ENCODE measurements at places on chromosomes 11 and 22.

DNA sequence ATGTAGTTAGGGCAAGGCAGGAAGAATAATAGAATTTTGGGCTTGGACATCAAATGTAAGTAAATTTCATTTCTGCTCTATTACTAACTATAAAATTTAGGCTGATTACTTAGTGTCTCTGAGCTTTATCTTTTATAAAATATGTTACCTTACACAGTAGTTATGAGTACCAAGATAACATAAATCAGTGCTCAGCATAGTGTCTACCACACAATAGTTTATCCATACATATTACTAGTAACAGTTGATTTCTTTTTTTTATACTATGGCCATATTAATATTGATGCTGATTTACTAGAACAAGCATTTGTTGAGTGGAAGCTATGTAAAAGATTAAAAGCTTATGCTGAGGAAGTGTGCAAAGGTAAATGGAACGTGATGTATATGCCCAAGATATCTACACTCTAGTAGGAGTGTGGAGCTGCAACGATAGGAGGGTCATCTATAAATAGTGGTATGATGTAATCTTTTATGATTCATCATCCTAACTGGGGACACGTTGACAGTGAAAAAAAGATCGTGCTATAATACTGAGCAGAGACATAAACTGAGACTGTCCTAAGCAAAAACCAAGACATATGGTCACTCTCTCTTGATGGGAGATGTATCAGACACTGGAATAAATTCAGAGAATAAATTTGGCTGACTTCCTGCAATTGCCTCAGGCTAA, 8.7 kb upstream of the SLC5A12 start:
- no peak for DNase-seq

DNA sequence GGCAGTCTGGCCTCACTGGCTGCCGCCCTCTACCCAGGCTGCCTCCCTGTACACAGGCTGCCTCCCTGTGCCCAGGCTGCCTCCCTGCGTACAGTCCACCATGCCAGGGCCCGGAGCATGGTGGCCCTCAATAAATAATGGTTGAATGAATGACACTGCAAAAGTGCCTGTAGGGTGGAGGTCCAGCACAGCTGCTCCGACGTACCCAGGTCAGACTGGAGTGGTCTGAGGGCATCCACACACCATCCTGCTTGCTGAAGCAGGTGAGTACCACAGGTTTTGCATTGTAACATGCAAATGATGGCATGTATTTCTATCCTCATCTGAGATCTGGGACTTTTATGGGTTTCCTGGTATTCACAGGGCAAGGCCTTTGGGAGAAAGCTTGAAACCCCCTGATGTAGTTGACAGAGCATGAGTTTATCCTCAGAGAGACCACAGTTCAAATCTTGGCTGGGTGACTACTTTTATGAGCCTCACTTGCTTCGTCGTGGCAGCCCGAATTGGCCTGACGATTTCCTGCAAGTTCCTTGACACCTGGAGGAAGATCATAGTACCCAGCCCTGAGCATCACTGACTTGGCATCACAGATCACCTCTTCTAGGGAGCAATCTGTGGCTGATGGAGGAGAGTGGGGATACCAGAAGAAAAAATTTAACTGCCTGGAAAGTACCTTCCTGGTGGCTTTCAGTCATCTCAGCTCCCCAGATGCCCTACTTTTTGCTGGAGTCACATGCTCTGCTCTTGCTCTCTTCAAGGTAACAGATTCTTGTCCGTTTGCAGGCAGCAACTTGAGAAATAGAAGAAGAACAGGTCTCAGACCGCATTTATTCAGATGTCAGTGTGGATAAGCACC, 16.0 kb upstream of the CYB5R3 start:
- DNase-seq = no peak

GRCh38 chr22:48278620-48279460, 1516.4 kb downstream of the TBC1D22A start:
- no peak for DNase-seq

- DNase-seq = no peak
Observed at GRCh38 chr22:27300536-27301285, 500.8 kb downstream of the MN1 start.

DNA sequence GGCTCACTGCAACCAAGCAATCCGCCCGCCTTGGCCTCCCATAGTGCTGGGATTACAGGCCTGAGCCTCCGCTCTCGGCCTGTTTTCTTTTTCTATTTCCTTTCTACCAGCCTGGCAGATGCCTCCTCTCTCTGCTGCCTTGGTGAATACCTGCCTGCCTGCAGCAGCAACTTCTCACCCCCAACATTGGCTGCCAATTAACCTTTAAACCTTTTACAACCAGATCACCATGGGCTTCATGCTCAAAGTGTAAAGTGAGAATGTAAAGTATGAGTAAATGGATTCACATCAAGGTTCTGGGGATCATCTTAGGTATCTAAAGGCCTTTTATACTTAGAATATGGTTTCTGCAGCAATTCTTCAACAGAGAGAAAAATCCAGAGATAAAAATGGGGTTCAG, 13.0 kb upstream of the FCHSD2 start:
- DNase-seq = no peak

- DNase-seq = no peak
Observed at GRCh38 chr22:28923826-28924732, 40.7 kb downstream of the ZNRF3 start.

- DNase-seq = no peak
Observed at GRCh38 chr11:76044750-76045320, 161.5 kb downstream of the WNT11 start.

DNA sequence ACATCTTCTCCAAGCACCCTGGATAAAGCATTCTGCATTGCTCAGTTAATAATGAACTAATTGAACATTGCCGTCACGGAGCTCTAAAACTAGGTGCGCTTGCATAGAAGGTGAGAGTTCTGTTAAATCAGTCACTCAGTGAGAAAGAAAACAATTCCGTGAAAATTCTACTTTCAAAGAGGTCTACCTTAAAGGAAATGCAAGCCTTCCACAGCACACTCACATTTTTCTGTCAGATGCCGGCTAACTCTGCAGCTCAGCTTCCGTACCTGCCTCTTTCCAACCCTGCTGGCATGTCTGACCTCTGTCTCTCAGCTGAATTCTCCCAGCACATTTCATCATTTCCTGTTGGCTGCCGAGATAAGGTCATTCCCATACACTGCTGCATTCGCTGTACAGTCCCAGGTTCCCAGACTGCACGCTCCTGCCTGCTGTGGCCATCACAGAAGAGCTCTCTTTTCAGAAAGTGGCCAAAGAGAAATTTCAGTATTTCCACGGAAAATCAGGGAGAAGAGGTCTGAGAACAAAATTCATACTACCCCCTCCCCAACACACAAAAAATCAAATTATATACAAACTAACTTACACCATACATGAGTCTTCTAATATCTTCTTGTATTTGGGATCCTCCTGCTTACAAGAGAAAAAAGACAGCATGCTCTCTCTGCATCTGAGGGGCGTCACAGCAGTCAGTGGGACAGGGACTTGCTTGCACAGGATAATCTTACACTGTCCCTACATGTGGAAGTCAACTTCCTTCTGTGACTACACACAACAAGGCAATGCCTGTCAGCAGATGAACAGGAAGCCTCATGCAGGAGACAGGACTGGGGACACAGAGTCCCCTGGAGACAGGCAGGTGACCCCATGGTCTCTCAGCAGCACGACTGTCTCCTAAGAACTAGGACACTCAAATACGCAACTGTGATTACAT, 55.1 kb downstream of the PACSIN2 start:
- no peak for DNase-seq

DNA sequence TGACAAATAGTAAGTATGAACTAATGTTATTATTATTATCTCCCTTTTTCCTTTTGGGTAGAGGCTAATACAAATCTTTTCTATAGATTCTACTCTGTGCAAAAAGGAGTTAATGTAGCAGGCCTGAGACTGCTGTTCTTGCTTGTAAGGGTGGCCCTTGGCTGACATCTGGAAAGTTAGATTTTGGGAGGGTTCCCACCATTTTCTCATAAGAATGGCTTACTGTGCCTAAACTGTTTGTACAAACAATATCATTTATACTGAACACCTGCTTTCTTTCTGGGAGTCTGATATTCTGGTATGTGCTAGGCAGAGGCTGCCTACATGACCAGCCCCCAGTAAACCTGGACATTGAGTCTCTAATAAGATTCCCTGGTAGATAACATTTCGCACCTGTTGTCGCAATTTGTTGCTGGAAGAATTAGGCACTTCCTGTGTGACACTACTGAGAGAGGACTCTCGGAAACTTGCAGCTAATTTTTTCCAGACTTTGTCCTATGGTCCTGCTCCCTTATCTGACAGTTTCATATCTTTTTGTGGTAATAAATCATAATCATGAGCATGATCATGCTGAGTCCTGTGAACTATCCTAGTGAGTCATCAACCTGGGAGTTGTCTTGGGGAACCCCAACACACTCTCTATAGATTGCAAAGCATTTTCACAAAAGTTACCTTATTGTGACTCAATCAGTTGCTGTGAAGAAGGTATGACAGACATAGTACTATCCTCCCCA, 257.7 kb upstream of the CCDC90B start:
- no peak for DNase-seq

DNA sequence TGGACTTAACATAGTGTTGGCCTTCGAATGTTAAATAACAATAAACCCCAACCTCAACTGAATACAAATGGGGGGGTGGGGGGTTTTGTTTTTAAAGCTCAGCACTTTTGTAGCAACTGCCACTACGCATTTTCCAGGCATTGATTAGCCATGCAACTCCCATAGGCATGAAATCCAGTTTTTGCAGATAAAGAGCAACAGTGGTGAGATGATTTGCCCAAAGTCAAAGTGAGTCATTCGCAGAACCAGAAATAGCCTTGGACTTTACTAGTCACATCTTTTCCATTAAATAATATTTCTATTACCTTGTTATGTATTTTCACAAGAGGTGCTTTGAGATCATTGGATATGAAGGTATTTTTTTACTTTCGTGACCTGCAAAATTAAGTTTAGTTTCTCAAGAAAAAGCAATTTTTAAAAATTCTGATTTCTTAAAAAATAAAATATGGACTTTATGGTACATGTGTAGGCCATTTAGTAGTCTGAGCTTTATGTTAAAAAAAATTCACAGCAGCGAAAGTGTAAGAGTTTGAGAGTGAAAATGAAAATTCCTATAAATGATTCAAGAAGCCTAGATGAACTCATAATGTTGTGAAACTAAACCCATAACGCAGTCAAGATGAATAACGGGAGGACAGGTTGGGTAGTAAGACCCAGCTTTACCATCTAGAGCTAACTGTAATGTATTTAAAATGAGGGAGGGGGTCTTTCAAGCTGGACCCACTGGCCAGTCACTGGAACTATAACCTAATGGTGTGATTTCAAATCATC, 1.9 kb upstream of the PHF21A start:
- DNase-seq = no peak

- DNase-seq = no peak
Observed at GRCh38 chr11:60680455-60681119, 18.8 kb upstream of the MS4A8 start.

DNA sequence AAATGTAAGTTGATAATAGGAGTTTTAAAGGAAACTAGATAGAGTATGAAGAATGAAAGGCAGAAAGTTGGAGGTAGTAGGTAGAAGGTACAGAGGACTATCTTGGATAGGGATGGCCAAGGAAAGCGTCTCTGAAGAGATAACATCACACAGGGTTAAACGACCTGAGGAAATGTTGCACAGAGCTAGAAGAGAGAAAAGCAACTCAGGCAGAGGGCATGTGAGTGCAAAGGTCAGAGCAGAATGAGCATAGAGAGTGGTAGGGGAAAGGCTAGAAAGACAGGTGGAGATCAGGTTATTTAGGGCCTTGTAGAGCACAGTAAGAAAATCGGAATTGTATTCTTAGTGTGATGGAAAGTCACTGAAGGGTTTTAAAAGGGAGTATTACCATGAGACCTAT, 232.0 kb downstream of the SOX6 start:
- no peak for DNase-seq

GRCh38 chr11:63845911-63846310, 7.0 kb downstream of the MARK2 start:
- DNase-seq = no peak

DNA sequence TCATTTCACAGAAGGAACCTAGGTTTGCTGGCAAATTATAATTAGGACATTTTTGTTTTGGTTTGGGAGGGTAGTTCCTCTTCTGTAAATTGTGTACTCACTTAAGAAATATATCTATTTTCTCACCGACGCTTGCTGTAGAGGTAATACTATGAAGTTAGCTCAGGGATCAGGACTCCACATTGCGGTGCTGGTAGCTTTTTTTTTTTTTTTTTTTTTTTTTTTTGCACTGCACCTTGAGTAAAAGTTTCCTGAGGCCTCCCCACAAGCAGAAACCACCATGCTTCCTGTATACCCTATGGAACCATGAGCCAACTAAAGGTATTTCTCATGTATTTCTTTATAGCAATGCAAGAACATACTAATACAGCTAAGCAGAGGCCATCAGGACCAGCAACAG, 14.7 kb downstream of the UBTFL1 start:
- DNase-seq = no peak

GRCh38 chr11:126231725-126232459, 20.3 kb downstream of the FAM118B start:
- DNase-seq = no peak

GRCh38 chr11:61102667-61103571, 630 bp downstream of the CD5 start:
- DNase-seq = no peak

DNA sequence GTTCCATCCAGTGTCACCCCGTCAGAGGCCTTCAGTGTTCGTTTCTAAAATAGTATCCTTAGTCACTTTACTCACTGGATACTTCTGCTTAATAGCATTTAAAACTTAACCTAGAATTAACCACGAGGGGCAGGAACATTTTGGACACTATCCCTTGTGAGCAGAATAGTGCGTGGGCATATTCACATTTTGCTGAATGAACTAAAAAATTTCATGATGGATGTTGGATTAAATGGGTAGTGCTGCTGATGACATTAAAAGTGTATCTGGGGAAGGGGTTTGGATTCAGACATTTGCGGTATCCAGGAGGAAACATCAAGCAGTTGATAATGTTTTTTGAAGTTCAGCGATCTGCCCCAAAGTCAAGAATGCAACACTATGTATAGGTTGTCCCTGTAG, 750 bp upstream of the NAT10 start:
- no peak for DNase-seq

DNA sequence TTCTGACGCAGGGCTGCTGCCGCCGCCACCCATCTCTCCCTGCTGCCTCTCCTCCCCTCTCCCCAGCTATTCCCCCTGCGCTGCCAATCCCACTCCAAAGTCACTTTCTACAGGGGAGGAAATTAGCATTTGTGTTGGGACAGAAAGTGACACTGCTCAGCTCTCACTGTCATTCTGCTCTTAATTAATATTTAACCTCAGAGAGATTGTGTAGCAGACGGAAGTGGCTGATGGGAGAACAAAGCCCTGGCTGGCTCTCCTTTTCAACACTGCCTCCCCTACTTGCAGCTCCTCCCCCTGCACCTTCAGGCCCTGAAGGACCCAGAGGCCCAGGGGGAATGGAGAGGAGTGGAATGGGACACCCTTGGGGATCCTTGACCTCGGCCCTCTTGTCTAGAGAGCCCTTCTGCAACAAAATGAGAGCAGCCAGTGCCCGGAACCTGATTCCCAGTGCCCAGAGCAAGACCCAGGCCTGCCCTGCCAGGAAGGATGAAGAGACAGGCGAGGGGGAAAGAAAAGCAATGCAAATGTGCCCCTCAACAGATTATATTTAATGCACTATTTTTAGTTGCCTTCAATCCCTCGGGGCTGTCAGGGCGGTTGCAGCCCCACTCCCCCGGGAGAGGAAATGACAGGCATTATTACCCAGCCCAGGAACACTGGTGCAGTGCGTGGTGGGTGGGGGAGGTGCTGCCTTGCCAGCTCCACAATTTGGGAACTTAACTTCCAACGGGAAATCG, 14.6 kb upstream of the NRGN start:
- no peak for DNase-seq

GRCh38 chr22:20463324-20464095, 25.9 kb upstream of the SCARF2 start:
- no peak for DNase-seq

- no peak for DNase-seq
Observed at GRCh38 chr11:17516551-17517150, 27.6 kb downstream of the USH1C start.
